ENCODE measurements at places on chromosomes 12 and 14. TPM values are rescaled to one million over a fixed set of nuclear protein-coding genes. Genes with fewer than 3 reads are reported as not detected.

- H3K36me3 ChIP-seq = no peaks in the 10 kb centered on the region
- no peaks in the 10 kb centered on the region for H3K27me3 ChIP-seq
- H3K4me3 ChIP-seq = no peak overlapping the region
- no peak for DNase-seq
Observed at GRCh38 chr14:89241257-89241656, 175.8 kb downstream of the FOXN3 start.

DNA sequence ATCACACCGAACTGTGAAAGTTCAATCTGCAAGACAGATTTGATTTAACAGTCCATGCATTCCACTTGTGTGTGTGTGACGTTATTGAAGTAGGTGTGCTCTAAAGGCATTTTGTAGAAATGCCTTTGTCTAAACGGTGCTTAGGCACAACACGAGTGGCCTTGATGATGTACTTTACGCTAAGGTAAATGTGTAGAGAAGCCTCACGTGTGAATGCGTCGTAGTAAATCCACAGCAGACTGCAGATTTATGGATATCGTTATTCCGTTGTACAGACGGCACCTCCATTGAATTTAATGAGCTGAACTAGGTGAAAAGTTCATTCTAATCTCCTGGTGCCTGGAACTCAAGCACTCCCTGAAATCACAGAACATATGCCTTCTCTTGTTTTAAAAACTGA, 202.8 kb upstream of the STXBP6 start:
- no peak overlapping the region for H3K4me3 ChIP-seq
- no peak for DNase-seq
- H3K27me3 ChIP-seq = no peaks in the 10 kb centered on the region
- H3K36me3 ChIP-seq = no peaks in the 10 kb centered on the region
- H3K27ac ChIP-seq = no peak overlapping the region

The TBK1 gene
- 30.0 TPM for total RNA-seq

DNA sequence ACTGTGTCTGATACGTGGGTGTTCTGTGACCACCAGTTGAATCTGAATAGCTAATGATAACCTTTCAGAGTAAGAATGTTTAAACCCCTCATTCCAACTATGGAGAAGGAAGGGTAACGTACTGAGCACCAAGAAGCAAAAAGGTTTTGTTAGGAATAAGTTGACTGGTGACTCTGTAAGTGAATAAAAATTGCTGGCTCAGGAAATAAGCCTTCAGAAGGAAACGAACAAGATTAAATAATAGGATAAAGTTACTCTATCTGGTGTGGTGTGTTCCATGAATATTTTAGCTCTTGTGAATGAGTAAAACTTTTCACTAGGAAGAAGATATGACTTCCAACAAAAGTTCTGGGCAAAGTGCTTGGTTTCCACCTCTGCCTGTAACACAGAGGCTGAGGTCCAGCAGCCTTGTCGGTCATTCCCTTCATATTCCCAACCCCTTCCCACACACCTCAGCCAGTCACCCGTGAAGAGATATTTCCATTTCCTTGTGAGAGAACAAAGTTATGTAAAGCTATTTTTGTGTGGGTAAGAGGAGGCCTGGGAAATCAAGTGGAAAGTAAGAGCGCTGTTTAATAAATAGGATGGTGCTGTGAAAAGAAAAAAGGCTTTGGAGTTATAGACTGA, 47.1 kb downstream of the ARF6 start:
- no peaks in the 10 kb centered on the region for H3K36me3 ChIP-seq
- no peaks in the 10 kb centered on the region for H3K4me1 ChIP-seq
- H3K4me3 ChIP-seq = no peak overlapping the region

- H3K36me3 ChIP-seq = no peaks in the 10 kb centered on the region
- no peak overlapping the region for H3K27ac ChIP-seq
- H3K4me1 ChIP-seq = no peaks in the 10 kb centered on the region
- no peak for DNase-seq
- no peaks in the 10 kb centered on the region for H3K27me3 ChIP-seq
- no peak overlapping the region for H3K4me3 ChIP-seq
Observed at GRCh38 chr12:41930866-41931437, 213.7 kb downstream of the GXYLT1 start.

The TMBIM4 gene
- total RNA-seq = 16.7 TPM

DNA sequence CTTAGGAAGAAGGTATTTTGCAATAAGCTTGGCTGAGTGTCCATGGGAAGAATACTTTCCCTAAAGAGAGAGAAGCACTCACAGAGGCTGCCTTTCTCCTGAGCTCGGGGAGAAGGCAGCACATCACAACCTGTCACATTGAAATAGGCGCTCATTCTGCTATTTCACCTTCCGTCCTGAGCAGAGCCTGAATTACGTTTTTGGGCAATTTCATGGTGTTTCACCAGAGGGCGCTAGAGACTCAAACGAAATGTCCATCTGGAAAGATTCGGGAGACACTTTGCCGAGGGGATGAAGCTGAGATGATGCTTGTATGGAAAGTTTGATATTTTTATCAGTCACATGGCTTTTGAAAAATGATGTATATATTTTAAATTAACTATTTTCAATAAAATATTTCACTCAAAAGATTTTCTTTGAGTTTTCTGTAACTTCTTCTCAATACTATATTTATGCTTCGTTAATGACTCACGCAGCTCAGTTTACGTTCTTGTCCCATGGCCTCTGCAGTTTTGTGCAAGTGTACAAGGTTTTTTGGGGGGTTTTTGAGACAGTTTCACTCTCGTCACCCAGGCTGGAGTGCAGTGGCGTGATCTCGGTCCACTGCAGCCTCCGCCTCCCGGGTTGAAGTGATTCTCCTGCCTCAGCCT, 17.4 kb upstream of the B4GALNT3 start:
- DNase-seq = peak; percentile 94
- H3K36me3 ChIP-seq = peaks cover 41% of the 10 kb centered on the region
- no peaks in the 10 kb centered on the region for H3K4me1 ChIP-seq
- H3K27me3 ChIP-seq = no peaks in the 10 kb centered on the region

The C14orf132 gene
- total RNA-seq = 22.9 TPM

- no peaks in the 10 kb centered on the region for H3K27me3 ChIP-seq
- H3K27ac ChIP-seq = peak overlapping the region; percentile 22
- no peaks in the 10 kb centered on the region for H3K36me3 ChIP-seq
- peaks cover 4% of the 10 kb centered on the region for H3K4me1 ChIP-seq
Observed at GRCh38 chr12:118188690-118189371, 52.9 kb downstream of the PEBP1 start.

- H3K27ac ChIP-seq = no peak overlapping the region
- no peak overlapping the region for H3K4me3 ChIP-seq
- H3K27me3 ChIP-seq = no peaks in the 10 kb centered on the region
- DNase-seq = no peak
- no peaks in the 10 kb centered on the region for H3K4me1 ChIP-seq
Observed at GRCh38 chr12:21296348-21296747, 38.4 kb downstream of the SLCO1A2 start.

The SLC16A7 gene
- total RNA-seq = 4.1 TPM

- no peaks in the 10 kb centered on the region for H3K36me3 ChIP-seq
- no peaks in the 10 kb centered on the region for H3K4me1 ChIP-seq
- no peak for DNase-seq
- no peaks in the 10 kb centered on the region for H3K27me3 ChIP-seq
- H3K4me3 ChIP-seq = no peak overlapping the region
- no peak overlapping the region for H3K27ac ChIP-seq
Observed at GRCh38 chr12:67751381-67751928, 102.9 kb downstream of the DYRK2 start.

GRCh38 chr14:68285421-68286179, 466.0 kb downstream of the RAD51B start:
- H3K27me3 ChIP-seq = no peaks in the 10 kb centered on the region
- no peak for DNase-seq
- H3K36me3 ChIP-seq = no peaks in the 10 kb centered on the region

Data from endodermal cell (in vitro differentiated cells).